ENCODE measurements at places on chromosomes 7 and 10. TPM values are rescaled to one million over a fixed set of nuclear protein-coding genes. Genes with fewer than 3 reads are reported as not detected.

DNA sequence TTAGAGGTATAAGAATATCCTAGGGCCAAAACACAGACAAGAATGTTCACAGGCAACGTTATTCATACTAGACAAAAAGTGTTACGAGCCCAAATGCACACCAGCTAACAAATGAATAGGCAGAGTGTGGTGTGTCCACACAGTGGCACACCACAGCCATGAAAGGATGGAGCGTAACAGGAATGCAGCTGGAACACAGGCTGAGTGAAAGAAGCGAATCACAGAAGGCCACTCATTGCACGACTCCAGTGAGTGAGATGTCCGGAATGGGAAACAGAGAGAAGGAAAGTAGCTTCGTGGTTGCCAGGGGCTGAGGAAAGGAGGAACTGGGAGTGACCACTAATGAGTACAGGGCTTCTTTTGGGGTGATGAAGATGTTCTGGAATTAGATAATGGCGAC, 198.8 kb downstream of the TNS3 start:
- DNase-seq = no peak

PPP1R17 gene
- polyA plus RNA-seq = not detected

CCL24 gene
- polyA plus RNA-seq = not detected

- DNase-seq = no peak
Measured at GRCh38 chr7:78924581-78924980, 528.9 kb downstream of the MAGI2 start.

ADARB2 gene
- polyA plus RNA-seq = 1.6 TPM

C10orf105 gene
- 0.09 TPM for polyA plus RNA-seq

GPR37 gene
- 0.09 TPM for polyA plus RNA-seq

- peak; percentile 96 for DNase-seq
Measured at GRCh38 chr10:109922976-109923921, at the start of gene XPNPEP1. TSS of gene XPNPEP1 (minus strand) at chr10:109923511. CDS start at chr10:109923433, 78 bp downstream.

DNA sequence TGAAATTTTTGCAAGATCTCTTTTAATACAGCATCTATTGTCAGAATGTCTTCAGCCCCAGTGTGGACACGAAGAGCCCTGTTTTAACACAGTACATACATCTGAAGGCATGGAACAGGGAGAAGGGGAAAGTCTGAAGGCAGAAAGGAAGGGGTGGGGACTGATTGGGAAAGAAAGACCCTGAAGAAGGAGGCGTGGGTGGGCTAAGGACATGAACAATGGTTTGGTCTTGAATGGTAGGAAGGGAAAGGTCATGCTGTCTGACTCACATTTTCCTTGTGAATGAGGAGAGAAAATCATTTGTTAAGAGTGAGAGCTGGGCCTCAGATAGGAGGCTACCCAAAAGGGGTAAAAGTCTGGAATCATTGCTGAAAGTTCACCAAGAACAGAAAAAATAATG, 297.1 kb downstream of the GALNT17 start:
- DNase-seq = no peak

DNA sequence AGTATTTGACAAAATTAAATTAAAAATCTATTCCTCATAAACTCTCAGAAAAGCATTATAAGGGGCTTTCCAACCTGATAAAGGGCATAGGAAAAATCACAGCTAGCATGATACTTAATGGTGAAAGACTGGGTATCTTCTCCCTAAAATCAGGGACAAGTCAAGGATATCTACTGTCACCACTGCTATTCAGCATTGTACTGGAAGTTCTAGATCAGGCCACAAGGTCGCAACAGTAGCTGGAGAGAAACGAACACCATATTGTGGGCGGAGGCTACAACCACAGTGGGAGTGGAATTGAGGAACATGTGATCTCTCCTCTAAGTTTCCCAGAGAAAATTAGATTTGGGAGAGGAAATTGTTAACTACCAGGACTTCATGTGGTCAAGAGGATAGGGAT, 70.0 kb upstream of the NAMPT start:
- no peak for DNase-seq

GRCh38 chr7:150830937-150831336, 21.4 kb upstream of the AOC1 start:
- DNase-seq = no peak

DNA sequence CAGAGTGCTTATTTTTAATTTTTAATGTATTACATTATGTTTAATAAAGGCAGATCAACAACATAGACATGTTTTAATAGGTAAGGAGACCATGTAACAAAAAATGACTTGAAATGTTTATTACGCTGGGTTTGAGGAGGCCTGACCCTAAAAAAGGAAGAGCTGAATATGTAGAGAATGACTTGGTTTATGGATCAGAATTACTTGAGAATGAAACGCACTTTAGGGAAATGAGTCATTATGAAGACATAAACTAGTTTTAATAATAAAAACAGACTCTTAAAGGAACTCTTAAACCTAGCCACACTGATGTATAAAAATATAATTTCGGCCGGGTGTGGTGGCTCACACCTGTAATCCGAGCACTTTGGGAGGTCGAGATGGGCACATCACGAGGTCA, 56.5 kb downstream of the CTTNBP2 start:
- DNase-seq = no peak

DNA sequence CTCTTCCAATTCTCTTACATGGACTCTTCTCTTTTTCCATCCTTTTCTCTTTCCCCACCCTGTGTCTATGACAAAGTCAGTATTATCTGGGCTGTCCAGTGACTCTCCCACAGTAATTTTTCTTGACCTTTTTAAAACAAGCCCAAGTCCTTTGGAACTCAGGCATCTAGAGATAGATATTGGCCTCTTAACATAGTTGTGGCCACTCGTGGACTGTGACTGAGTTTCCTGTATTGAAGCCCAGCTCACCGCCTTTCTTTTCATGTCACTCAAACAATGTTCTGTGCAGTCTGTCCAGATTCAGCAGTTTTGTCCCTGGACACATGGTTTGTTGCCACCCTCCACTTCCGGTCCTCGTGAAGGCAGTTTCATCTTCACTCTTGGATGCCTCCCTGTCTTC, 110.9 kb upstream of the CDC14C start:
- no peak for DNase-seq

LRRC17 gene
- 6.2 TPM for polyA plus RNA-seq

ARHGAP22 gene
- 1.4 TPM for polyA plus RNA-seq

DNA sequence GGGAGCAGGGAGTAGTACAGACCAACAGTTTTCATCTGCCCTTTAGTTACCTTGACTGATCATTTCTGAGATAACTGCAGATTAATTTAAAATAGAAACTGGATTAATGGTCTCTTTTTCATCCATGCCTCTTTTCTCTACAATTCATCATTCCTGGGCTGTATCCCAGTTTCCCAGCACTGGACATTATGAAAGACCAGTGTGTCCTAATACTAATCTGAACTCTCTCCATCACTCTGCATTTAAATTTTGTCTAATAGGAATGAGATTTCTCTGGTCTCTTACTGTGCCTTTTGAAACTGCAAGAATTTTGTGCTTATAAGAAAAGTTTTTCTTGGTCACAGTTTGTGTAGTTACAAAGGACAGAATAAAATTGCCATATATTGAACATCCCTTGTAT, 12.7 kb downstream of the PLEKHA8 start:
- no peak for DNase-seq

DNA sequence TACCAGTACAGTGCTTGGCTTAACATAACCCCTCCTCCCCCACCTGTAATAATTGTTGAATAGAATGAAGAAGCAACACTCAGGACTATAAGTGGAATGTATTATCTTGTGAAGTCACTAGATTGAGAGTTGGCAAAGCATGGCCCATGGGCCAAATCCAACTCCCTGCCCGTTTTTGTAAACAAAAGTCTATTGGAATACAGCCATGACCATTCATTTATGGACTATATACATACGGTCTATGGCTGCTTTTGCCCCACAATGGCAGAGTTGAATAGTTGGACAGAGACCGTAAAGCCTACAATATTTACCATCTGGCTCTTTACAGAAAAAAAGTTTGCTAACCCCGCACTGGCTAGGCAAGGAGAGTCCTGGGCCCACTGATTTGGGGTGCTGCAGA, 48.1 kb upstream of the CYCS start:
- DNase-seq = no peak

TMEM139 gene
- polyA plus RNA-seq = 10.9 TPM

GRCh38 chr10:50403074-50403473, 151.8 kb upstream of the ASAH2 start:
- DNase-seq = no peak

DNA sequence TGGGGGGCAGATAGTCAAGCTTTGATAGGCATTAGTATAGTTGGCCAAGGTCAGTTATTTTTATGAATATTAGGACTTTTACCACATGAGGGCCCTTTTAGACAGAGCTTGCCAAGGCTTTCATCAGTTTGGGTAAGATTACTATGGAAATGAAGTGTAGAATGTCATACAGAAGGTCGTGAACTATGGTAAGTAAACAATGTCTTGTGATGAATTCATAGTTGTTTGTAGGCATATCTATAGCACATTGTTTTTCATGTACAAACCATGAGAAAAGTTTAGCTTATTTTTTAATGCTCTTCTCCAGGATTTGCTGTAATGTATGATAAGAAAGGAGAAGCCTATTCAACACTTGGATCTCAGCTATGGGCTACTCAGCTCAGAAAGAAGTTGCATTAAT, 4.3 kb downstream of the OR2A2 start:
- no peak for DNase-seq

DNA sequence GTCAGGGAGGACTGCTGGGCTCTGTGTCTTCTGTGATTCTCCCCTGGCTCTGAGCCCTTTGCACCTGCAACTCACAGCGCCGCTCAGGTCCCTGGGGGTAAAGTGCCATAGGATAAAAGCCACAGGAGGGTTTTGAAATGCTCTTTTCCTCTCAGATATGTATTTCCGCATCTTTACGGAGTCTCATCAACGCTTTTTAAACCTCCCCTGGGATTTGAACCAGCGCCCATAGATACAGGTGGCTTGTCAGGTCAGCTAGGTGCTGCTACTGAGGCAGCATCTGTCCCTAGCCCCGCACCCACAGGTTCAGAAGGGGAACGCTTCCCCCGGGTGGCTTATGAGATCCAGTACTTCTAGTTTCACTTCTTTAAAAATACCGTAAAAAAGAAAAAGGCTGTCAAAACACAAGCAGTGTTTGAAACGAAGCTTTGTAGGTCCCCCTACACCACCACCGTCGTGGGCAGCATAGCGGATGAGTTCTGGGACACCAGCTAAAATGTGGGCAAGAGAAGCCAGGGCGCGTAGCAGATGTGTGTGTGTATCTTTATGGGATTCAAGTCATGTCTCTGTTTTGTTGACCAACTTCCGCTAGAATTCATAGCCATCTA, 173.5 kb downstream of the CUX1 start:
- no peak for DNase-seq

Measured in right cardiac atrium (tissue), 5 donors.